ENCODE measurements at places on chromosomes 12 and 14. TPM values are rescaled to one million over a fixed set of nuclear protein-coding genes. Genes with fewer than 3 reads are reported as not detected.
A peak's percentile ranks its signal among the peaks of the same experiment; 100 is the strongest.

BTBD6 gene
- polyA plus RNA-seq, result 33.4 TPM

ESPL1 gene
- 1.1 TPM for polyA plus RNA-seq

GPRC5D gene
- polyA plus RNA-seq, result 6.4 TPM

DNA sequence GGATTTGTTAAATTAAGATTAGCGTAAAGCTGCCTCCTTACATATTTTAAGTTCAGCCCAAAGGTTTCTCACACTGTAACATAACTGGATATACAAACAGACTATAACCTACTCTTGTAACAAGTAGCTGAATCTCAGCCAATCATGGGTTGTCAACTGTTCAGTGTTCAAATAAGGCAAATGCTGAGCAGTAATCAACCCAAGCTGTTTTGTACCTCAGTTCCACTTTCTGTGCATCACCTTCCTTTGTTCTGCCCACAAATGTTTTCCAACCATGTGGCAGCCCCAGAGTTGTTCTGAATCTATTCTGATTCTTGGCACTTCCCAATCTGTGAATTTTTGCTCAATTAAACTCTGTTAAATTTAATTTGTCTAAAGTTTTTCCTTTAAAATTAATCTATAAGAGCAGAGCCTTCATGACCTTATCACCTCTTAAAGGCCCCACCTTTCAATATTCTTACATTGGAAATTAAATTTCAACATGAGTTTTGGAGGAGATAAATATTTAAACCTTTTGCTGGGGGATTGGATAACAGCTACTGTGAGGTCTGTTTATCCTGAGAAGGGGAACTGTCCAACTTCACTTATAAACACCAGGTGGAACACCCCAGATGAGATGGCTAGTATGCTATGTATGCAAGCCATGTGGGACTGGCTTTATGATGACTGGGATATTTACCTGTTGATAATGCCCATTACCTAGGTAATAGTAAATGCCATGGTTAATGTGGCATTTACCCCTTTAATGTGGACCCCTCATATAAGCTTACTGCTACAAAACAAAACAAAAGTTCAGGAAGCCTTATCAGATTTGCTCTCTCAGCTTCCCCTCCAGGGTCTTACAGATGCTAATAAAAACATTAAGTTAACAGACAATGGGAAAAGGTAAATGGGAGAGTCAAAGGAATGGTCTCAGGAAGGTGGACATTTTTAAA is 42.2 kb upstream of the ARID2 start:
- DNase-seq, result no peak

- DNase-seq, result no peak
Measured at GRCh38 chr12:8991371-8992345, 2.3 kb downstream of the KLRG1 start.

GDF3 gene
- polyA plus RNA-seq, result not detected

PLBD1 gene
- 1.6 TPM for polyA plus RNA-seq

VWF gene
- 0.03 TPM for polyA plus RNA-seq

GNS gene
- 7.0 TPM for polyA plus RNA-seq

- DNase-seq, result no peak
Measured at GRCh38 chr14:103273745-103274615, 60.1 kb upstream of the EIF5 start.

OR4E2 gene
- polyA plus RNA-seq, result not detected

VDR gene
- 0.75 TPM for polyA plus RNA-seq

ITGB7 gene
- 216 TPM for polyA plus RNA-seq

KCNMB4 gene
- 0.82 TPM for polyA plus RNA-seq

- no peak for DNase-seq
Measured at GRCh38 chr12:62748941-62749468, 185.9 kb downstream of the PPM1H start.

ACRBP gene
- 10.7 TPM for polyA plus RNA-seq

PIWIL1 gene
- polyA plus RNA-seq, result not detected

DNA sequence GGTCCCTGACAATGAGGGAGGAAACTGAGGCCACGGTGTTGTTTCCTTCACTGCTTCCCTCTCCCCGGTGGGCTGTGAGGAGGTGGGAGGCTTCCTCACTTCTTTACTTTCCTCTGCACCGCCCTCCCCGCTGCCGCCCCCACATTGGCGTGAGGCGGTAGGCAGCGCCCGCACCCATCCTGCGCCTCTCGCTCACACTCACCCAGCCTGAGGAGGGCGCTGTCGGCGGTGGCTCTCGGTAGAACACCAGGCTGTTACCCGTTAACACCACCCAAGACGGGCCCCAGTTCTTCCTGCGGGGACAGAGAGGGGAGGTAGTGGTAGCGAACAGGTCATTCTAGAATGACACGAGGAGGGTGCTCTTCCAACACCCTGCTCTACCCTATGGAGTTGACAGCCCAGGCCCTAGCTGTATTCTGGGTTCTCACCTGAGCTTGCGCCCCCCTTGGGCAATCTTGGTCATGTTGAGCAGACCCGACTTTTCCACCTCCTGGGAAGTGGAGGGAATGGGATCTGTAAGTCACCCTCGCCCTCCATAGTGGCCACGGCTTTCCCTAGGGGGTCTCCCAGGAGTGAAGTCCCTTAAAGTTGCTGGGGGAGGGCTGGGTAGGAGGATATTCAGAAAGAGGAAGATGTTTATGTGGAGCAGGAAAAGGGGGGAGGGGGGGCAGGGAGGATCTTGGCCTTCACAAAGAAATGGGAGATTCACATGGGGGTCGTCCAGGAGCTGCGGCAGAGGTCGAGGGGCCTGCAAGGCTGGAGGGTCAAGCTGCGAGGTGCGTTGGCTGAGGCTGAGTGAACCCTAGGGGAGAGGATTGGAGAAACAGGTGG is 3.3 kb downstream of the ARHGAP9 start:
- DNase-seq, result peak; percentile 65

DNA sequence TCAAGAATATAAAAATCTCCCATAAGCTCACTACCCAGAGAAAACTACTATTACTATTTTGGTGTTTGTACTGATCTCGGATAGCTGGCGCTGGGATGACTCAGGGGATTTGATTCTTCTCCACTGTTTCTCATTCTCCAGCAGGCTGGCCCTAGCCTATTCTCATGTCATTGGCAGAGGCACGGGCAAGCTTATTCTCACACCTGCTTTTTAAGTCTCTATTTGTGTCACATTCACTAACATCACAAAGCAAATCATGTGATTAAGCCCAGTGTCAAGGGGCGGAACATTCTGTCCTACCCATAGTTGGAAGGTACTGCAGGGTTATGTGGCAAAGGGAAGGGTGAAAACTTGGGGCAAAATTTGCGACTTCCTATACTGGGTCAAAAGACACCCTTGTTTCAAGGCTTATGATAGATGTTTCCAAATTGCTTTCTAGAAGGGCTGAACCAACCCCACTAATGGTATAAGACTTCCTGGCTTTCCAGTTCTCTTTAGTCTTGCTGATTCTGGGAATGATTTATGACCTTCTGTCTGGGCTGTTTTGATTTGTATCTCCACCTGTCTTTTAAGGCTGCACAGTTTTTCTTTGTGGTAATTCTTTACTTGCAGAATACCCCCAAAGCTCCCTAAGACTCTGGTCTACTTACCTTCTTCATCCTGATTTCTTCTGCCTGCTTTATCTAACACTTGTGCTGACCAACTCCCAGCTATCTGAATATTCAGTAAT is 406.4 kb downstream of the NRXN3 start:
- no peak for DNase-seq

GRCh38 chr12:54259194-54260011 is 20.5 kb downstream of the CBX5 start:
- DNase-seq, result peak; percentile 80

DNA sequence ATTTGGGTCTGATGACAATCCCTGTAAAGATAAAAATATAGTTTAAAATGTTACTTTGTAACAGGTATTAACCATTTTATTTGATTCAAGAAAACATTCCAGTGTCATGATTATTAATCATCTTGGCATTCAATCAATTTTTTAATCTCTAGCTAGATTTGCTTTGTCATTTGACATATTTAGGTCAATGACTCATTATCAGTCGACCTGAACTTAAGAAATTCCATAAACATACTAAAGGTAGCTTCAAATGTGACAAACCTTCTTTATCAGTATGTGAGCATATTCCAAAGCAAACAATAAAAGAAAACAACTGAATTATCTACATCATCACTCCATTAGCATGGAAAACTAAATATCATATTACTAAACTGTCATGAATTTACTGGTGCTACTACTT is 50.8 kb upstream of the CDKL1 start:
- DNase-seq, result no peak

- no peak for DNase-seq
Measured at GRCh38 chr12:31737763-31738162, 8.9 kb upstream of the AMN1 start.

DNA sequence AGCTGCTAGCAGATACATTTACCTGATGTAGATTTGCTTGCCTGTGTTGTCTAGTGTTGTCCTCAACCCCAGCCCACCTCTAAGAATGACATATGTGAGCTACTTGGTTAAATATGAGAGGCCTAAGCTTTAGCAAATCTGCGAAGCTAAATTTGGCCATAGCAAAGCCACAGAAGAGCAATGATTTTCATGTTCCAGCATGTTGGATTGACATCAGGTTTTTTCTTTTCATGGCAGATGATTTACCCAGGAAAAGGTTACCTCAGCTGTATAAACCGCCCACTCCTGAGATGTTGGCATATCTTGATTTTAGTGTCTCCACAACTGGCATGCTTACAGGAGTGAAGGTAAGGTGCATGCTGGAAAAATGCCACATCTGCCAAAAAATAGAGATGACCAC is 36.4 kb upstream of the ATF1 start:
- no peak for DNase-seq

DNA sequence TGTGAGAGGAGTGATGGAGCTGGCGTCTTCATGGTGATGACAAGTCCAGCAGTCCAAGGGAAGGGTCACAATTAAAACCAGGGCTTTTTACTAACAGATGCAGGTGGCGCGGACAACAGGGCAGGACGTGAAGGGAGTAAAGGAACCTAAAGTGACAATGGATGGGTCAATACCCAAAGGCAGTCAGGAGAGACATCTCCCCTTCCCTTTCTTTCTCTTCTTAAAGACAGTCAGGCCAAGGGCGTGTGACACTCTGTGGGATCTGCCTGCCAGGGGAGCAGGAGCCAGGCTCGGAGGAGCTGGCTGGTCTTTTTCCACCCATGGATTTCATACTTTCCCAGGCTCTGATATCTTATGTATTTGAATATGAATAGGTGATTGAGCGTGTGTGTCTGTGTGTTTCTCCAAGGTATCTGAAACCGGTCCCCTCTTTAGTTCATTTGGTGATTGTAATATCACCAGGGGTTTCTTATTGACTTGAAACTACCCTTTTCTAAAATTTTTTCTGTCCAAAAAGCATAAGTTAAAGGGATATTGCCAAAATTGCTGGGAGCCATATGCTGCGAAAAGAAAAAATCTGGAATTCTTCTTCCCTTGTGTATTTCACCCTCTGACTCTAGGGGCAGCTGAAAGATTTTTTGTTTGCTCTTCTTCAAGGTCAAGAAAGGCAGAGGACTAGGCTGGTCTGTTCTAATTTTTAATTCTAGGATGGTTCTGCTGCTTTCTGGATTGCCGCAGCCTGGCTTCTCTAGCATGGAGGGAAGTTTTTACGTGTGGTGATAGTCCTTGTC is 61.8 kb downstream of the FBXL14 start:
- DNase-seq, result no peak

All from B cell (primary cell).